ENCODE measurements at places on chromosomes 16 and 17. TPM values are rescaled to one million over a fixed set of nuclear protein-coding genes. Genes with fewer than 3 reads are reported as not detected.

C16orf89 gene
- 5.2 TPM for total RNA-seq

- H3K27me3 ChIP-seq, result no peaks in the 10 kb centered on the region
- no peaks in the 10 kb centered on the region for H3K4me1 ChIP-seq
- no peak overlapping the region for H3K27ac ChIP-seq
- DNase-seq, result no peak
- H3K4me3 ChIP-seq, result no peak overlapping the region
Observed at GRCh38 chr17:35889241-35889640, 9.1 kb upstream of the CCL5 start.

DNA sequence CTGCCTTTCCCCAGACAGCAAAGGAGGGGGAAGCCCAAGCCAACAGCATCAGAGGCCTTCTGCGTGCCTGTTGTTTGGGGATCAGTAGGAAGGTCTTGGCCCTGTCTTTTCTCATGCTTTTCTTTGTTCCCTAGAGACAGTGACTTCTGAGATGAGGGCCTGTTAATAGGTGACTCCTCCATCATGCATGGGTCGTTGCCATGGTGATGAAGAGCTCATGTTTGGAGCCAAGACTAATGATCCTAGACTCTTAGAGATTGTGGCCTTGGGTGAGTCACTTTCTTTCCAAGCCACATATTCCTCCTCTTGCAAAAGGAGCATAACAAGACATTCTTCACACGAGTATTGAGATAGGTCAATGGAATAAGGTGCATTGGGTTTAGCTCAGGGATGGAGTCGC, 201.1 kb upstream of the ASIC2 start:
- no peak for DNase-seq
- H3K27me3 ChIP-seq, result no peaks in the 10 kb centered on the region
- H3K4me1 ChIP-seq, result no peaks in the 10 kb centered on the region
- no peak overlapping the region for H3K27ac ChIP-seq
- H3K36me3 ChIP-seq, result no peaks in the 10 kb centered on the region

KRT23 gene
- total RNA-seq, result not detected

FOXN1 gene
- not detected for total RNA-seq

KCTD13 gene
- 6.4 TPM for total RNA-seq

GRCh38 chr17:74554909-74555308, 9.0 kb upstream of the CD300C start:
- no peaks in the 10 kb centered on the region for H3K27me3 ChIP-seq
- DNase-seq, result no peak
- H3K27ac ChIP-seq, result no peak overlapping the region
- H3K4me3 ChIP-seq, result no peak overlapping the region
- no peaks in the 10 kb centered on the region for H3K36me3 ChIP-seq

- H3K27ac ChIP-seq, result no peak overlapping the region
- no peak for DNase-seq
- H3K27me3 ChIP-seq, result no peaks in the 10 kb centered on the region
- no peaks in the 10 kb centered on the region for H3K4me1 ChIP-seq
- H3K36me3 ChIP-seq, result peaks cover 9% of the 10 kb centered on the region
Observed at GRCh38 chr16:68902003-68902968, 59.0 kb downstream of the TANGO6 start.

- H3K4me3 ChIP-seq, result no peak overlapping the region
- no peaks in the 10 kb centered on the region for H3K27me3 ChIP-seq
- H3K36me3 ChIP-seq, result peaks cover 60% of the 10 kb centered on the region
- H3K27ac ChIP-seq, result no peak overlapping the region
Observed at GRCh38 chr16:3728424-3729160, 11.3 kb upstream of the TRAP1 start.

DNA sequence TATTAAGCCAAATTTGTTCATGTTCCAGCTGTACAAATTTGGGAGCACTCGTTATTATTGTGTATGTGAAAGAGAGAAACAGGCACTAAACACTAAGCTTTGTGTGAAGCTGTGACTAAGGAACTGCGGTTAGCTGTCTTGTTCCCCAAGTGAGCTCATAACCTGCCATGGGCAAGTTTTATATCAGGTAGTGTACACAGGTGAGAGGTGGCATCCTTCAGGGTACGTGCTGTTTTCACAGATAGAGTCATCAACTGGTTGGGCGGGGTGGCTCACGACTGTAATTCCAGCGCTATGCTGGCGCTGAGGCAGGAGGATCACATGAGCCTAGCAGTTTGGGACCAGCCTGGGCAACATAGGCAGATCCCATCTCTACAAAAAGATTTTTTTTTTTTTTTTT, 2.8 kb downstream of the DNAJA3 start:
- DNase-seq, result no peak
- no peak overlapping the region for H3K27ac ChIP-seq
- H3K4me3 ChIP-seq, result no peak overlapping the region
- peaks cover 11% of the 10 kb centered on the region for H3K36me3 ChIP-seq
- peaks cover 25% of the 10 kb centered on the region for H3K4me1 ChIP-seq

CD68 gene
- 16.2 TPM for total RNA-seq

- DNase-seq, result no peak
- H3K36me3 ChIP-seq, result no peaks in the 10 kb centered on the region
- H3K4me1 ChIP-seq, result no peaks in the 10 kb centered on the region
- no peak overlapping the region for H3K27ac ChIP-seq
Observed at GRCh38 chr16:47196457-47196856, 52.7 kb upstream of the NETO2 start.

DNA sequence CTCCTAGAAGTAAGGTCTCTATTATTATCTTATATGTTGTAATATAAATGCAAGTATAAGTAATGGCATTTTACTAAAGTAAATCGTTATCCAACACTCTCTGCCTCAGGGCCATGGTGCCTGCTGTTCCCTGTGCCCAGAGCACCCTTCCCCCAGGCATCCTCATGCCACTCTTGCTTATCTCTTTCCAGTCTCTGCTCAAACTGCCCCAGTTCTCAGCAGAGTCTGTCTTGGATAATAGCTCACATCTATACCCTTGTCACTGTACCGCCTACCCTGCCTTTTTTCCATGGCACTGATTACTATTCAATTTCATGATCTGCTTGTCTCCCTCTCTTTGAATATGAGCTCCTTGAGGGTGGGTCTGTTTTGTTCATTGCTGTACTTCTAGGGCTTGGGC, 31.7 kb downstream of the CDH1 start:
- no peak for DNase-seq
- no peaks in the 10 kb centered on the region for H3K27me3 ChIP-seq
- no peak overlapping the region for H3K4me3 ChIP-seq
- H3K36me3 ChIP-seq, result no peaks in the 10 kb centered on the region
- H3K27ac ChIP-seq, result no peak overlapping the region

GRCh38 chr17:51441431-51441830, 181.1 kb downstream of the UTP18 start:
- no peaks in the 10 kb centered on the region for H3K36me3 ChIP-seq
- DNase-seq, result no peak
- no peaks in the 10 kb centered on the region for H3K4me1 ChIP-seq

DNA sequence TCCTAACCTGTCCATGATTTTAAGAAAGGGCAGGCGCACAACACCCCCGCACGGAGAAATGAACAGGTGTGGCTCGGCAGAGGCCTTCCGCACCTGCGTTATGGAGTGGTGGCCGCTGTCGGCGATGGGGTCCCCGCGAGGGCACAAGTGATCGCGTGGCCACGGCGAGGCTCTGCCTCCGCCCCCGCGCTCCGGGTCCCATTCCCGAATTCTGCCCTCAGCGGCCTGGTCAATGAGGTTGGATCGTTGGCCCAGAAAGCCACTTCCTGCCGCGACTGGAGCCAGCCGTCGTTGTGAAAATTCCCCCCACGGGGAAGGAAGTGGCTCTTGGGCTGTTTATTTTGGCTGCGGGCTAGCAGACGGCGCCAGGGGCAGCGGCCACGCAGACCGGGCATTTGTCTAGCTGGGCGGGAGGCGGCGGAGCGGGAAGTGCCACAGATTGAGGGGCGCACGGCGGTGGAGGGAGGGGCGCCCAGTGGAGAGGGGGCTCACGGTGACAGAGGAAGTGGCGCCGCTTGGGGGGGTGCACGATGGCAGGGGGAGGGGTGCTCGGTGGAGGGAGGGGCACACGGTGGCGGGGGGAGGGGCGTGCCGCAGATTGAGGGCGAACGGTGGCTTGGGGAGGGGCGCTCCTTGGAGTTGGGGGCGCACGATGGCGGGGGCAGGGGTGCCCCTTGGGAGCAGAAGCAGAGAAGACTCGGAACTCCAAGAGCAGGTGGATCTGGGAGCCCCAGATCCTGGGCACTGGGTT, 25.0 kb downstream of the MRC2 start:
- H3K4me1 ChIP-seq, result peaks cover 45% of the 10 kb centered on the region
- no peaks in the 10 kb centered on the region for H3K36me3 ChIP-seq
- H3K4me3 ChIP-seq, result peak overlapping the region; percentile 55
- DNase-seq, result peak; percentile 86

DNA sequence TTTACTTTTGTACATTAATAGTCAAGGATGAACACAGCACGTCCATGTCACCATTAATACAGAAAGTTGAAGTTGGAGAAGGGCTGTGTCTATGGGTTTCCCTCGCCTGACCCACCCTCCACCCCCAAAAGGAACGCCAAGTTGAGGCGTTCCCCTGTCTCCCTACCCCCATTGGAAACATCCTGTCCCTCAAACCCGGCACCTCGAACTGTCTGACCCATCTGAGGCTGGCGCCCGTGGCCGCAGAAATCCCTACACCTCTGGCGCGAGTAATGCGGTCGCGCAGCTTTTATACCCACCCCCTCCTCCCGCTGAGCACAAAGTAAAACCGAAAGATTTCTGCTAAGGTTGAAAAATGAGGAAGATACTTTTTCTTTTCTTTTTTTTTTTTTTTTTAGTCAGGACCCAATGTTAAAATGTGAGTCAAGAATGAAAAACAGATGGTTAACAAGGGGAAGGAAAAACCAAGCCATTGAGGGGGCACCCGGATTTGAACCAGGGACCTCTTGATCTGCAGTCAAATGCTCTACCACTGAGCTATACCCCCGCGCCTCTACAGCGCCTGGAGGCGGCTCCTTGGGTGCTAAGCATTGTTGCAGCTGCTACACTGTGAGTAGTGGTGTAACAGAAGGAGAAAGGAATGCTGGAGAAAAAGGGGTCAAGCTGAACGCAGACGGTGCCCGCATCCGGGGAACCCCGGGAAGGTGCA, 887 bp upstream of the LASP1 start:
- H3K4me1 ChIP-seq, result no peaks in the 10 kb centered on the region
- H3K27me3 ChIP-seq, result no peaks in the 10 kb centered on the region
- peak overlapping the region; percentile 98 for H3K4me3 ChIP-seq
- no peaks in the 10 kb centered on the region for H3K36me3 ChIP-seq

GRCh38 chr17:17626840-17627239, 35.3 kb upstream of the PEMT start:
- no peaks in the 10 kb centered on the region for H3K27me3 ChIP-seq
- H3K36me3 ChIP-seq, result no peaks in the 10 kb centered on the region
- H3K4me3 ChIP-seq, result no peak overlapping the region
- no peak overlapping the region for H3K27ac ChIP-seq
- H3K4me1 ChIP-seq, result no peaks in the 10 kb centered on the region

CCT6B gene
- 1.8 TPM for total RNA-seq

DNA sequence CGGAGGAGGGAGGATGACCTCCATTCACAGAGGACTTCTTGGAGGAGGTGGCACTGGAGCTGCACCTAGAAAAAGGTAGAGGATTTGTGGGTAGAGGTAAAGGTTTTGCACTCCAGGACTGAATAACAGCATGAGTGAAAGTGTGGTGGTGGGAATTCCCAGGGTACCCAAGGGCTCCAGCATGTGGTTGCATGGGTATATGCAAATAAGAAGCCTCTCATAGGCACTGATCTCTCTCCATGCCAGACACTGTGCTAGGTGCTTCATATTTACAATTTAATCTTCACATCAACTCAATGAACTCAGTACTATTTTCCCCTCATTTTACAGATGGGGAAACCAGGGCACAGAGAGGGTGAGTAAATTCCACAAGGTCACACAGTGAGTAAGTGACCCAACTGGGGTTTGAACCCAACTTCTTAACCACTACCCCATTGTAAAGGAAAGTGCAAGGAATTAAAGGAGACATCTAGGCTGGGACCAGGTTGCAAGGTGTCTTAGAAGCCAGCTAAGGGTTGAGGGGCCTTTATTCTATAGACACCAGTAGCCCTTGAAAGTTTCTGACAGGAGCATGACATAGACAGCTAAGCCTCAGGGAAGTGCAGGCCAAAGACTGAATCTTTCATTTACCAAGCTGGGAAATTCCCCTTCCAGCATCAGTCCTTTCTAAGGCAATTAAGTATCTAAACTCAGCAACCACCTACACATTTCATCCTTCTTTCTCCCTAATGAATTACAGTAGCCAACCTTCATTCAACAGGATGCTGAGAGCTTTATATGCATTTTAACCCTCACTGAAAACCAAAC, 21.3 kb downstream of the SCNN1B start:
- DNase-seq, result no peak
- no peaks in the 10 kb centered on the region for H3K36me3 ChIP-seq
- H3K4me1 ChIP-seq, result no peaks in the 10 kb centered on the region
- no peaks in the 10 kb centered on the region for H3K27me3 ChIP-seq
- H3K4me3 ChIP-seq, result no peak overlapping the region

GRCh38 chr17:72446525-72447250, 325.9 kb downstream of the SOX9 start:
- H3K27me3 ChIP-seq, result no peaks in the 10 kb centered on the region
- no peaks in the 10 kb centered on the region for H3K4me1 ChIP-seq
- H3K4me3 ChIP-seq, result no peak overlapping the region
- no peaks in the 10 kb centered on the region for H3K36me3 ChIP-seq
- H3K27ac ChIP-seq, result no peak overlapping the region
- DNase-seq, result no peak

- H3K4me1 ChIP-seq, result no peaks in the 10 kb centered on the region
- no peaks in the 10 kb centered on the region for H3K36me3 ChIP-seq
- H3K4me3 ChIP-seq, result no peak overlapping the region
- DNase-seq, result no peak
Observed at GRCh38 chr17:31470592-31470991, 79.1 kb downstream of the RAB11FIP4 start.

NAGS gene
- 4.5 TPM for total RNA-seq

DNA sequence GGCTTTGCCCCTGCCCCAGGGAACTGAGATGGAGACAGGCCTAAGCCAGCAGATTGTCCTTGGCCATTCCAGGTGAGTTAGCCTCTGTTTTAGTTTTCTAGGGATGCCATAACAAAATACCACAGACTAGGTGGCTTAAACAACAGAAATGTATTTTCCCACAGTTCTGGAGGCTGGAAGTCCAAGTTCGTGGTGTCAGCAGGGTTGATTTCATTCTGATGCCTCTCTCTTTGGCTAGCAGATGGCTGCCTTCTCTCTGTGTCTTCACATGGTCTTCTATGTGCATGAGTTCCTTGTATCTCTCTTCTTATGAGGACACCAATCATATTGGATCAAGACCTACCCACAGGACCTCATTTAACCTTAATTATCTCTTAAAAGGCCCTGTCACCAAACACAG, 12.8 kb downstream of the FAM20A start:
- no peak overlapping the region for H3K27ac ChIP-seq
- no peaks in the 10 kb centered on the region for H3K27me3 ChIP-seq
- no peaks in the 10 kb centered on the region for H3K36me3 ChIP-seq
- H3K4me3 ChIP-seq, result no peak overlapping the region

- H3K27me3 ChIP-seq, result no peaks in the 10 kb centered on the region
- H3K4me3 ChIP-seq, result no peak overlapping the region
- H3K36me3 ChIP-seq, result peaks cover 19% of the 10 kb centered on the region
Observed at GRCh38 chr17:30429155-30429554, 48.1 kb upstream of the GOSR1 start.
